ENCODE measurements at places on chromosomes 16 and 17.

GRCh38 chr16:57807252-57807967 lies 5.1 kb upstream of the KIFC3 start:
- DNase-seq: peak; percentile 64

DNA sequence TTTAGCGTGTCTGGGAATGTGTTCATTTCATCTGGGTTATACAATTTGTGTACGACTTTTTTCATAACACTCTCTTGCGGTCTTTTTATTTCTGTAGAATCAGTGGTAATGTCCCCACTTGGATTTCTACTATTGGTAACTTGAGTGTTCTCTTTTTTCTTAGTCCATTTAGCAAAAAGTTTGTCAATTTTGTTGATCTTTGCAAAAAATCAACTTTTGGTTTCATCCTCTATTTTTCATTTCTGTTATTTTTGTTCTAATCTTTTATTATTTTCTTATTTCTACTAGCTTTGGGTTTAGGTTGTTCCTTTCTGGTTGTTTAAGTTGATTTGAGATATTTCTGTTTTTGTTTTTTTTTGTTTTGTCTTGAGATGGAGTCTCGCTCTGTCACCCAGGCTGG lies 7.7 kb upstream of the SLC22A31 start:
- no peak for DNase-seq

GRCh38 chr16:10067406-10067805 lies 114.8 kb downstream of the GRIN2A start:
- DNase-seq: no peak

- no peak for DNase-seq
Observed at GRCh38 chr17:80631142-80632045, 86.8 kb downstream of the RPTOR start.

DNA sequence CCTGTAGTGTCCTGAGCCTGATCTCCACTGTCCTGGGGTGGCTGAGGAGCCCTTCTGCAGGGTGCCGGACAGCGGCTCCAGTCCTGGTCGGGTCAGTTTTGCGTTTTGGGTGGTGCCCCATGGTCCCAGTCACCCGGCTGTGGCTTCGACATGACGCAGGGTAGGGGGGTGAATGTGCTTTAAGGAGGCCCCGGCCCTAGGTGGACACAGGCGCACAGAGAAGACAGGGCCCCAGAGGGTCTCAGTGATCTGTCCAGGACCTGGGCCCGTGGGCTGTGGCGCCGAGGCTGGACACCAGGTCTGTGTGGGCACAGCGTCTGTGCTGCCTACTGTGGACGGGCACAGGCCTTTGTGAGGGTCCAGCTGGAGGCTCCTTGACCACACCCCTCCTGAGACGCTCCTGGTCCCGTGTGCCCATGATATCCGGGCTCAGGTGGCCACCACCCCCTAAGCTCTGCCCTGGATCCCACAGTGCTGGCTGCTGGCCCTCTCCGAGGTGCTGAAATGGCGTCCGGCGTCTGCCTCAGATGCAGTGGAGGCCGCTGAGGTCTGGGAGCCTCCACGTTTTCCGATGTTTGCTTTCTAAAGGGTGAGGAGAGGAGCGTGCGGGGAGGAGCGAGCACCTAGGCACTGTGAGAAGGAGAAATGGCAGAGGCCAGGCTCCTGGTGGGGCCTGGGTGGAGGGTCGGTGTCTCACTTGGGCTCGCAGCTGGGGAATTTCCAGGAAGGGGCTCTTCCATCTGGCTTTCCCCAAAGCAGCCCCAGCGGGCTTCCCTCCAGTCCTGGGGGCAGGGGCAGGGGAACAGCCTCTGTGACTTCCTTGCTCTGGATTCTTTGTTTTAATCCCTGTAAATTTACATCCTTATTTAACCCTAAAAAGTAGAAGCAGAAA lies 56.1 kb upstream of the ACSF3 start:
- DNase-seq: peak; percentile 34
